ENCODE measurements at places on chromosomes 5 and 9. TPM values are rescaled to one million over a fixed set of nuclear protein-coding genes. Genes with fewer than 3 reads are reported as not detected.
A peak's percentile ranks its signal among the peaks of the same experiment; 100 is the strongest.

The STKLD1 gene
- 2.6 TPM for total RNA-seq

DNA sequence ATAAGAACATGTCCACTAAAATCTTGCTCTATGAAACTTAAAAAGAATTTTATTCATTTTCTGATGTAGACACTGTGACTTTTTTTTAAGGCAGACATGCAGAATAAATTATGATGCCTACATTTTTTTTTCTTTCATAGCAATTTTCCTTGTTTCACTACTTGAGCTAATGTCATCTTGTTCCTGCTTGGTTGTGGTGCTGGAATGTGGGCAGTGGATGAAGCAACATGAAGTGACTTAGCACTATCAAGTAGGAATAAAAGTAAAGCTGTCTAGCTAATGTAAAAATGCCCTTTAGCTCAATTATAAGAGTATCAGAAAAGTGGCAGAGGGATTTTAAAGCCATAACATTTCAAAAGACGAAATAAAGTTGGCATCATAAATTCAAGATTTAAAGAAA is 191.0 kb downstream of the ADAMTS6 start:
- no peak for DNase-seq

The PCDHGB3 gene
- total RNA-seq: 6.2 TPM

The UCK1 gene
- total RNA-seq: 24.8 TPM

DNA sequence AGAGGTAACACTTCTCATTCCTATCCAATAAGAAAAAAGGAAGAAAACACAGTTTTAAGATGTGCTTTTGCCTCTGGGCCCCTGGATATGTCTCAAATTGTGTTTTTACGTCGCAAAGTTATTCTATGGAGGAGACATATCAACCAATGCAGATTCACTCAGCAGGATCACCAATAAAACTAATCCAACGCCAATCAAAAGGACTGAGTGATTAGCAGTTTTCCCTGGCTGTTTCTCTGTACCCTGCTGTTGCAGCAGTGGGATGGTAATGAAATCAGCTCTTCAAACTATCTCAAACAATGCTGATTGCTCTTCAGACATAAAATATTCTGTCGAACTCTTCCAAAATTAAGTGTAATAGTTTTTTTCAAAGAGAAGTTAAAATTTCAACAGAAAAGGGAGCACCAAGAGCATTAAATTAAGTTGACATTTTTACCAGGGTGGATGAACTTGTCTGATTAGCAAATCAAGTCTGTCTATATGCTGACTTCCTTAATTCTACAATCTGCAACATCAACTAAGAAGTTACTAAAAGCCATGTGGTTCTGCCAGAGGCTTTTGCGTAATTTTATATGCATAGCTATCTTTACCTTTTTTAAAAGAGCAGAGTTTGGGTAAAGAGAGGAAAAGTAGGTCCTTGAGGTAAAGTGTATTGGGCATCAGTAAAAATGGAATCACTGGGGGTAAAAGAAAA is 9.7 kb upstream of the HK3 start:
- no peak for DNase-seq

The TAF11L10 gene
- 0.83 TPM for total RNA-seq

DNA sequence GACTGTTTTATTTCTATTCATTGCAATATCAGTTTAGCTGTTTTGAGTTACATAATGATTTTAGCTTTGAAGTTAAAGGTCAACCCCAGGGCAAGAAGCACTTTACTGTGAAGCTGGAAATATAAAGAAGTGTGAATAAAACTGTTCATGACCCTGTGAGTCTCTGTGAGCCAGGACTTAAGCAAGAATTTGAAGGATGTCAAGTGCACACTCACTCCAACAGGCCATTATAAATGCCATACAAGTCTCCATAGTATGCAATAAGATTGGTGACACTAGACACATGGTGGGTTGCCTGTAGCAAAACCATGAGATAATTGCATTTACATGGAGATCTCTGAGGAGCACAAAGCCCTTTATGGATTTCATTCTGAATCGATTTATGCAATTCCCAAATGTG is 318.7 kb upstream of the ITGA1 start:
- DNase-seq: no peak

- DNase-seq: no peak
These were observed 8.2 kb downstream of the SPATA31E1 start for GRCh38 chr9:87890837-87891236.

- peak; percentile 72 for DNase-seq
These were observed at the start of gene CDH6 for GRCh38 chr5:31193591-31194467. TSS of gene CDH6 (plus strand) at chr5:31193686. CDS start at chr5:31267474, 73,788 bp downstream.

The UBQLN1 gene
- 188 TPM for total RNA-seq

DNA sequence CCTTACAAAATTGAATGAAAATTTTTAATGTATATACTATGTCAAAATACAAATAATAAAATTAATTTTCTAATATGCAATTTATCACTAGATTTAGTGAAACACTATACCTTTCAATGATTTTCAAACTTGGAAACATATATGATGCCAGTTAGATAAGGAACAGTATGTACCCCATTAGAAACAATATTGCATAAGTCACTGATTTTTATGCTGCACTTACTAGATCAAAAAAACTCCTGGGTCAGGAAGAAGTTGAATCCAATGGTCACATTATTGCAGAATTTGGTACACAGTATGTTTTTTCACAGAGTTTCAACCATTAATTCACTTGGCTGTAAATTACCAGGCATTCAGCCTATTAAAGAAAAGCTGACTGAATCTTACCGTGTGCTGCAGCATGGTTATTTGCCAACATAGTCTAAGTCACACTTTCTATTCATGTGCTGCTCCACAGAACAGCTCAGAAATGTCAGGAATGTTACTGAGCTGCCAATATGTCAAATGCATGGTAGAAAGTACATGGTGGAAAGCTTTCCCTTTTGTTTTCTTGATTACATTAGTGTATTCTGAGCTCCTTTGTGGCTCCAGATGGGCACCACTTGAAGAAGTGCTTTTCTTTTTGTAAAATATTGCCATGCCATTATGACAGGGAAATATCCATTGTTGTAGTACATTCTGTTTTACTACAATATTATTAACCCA is 9.9 kb upstream of the PRR16 start:
- DNase-seq: no peak

The FBXO38 gene
- total RNA-seq: 132 TPM

DNA sequence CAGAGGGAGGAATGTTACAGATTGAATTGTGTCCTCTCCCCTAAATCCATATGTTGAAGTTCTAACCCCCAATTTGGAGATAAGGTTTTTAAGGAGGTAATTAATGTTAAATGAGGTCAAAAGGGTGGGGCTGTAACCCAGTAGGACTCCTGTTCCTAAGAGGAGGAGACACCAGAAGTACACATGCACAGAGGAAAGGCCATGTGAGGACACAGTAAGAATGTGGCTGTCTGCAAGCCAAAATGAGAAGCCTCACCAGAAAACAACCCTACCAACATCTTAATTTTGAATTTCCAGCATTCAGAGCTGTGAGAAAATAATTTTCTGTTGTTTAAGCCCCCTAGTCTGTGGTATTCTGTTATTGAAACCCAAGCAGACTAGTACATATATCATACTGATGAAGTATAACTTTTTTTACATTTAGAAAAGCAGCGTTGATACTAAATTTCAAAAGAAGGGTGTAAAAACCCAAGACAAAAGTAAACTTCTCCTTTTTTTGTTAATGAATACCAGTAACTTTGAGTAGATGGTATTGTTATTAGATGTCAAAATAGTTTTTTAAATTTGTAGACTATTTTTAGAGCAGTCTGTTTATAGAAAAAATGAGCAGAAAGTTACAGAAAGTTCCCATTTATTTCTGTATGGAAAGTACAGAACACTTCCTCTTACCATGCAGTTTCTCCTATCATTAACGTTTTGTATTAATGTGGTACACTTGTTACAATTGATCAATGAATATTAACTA is 25.1 kb downstream of the RNF180 start:
- no peak for DNase-seq

DNA sequence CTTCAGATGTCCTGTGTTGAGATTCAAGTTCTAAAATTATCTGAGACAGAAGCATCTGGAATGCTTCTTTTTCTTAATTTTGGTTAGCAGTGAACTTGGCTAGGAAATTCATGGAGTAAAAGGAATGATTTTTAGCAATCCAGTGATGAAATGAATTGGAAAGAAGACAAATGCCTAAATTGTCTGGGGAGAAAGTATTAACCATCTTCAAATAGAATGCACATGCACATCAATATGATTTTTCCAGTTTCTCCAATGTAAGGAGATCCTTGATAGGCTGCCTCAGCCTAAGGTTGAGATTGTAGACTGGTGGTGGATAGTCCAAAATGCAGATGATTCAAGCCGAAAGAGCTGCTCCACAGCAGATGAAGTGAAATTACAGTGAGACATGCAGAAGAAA is 106.7 kb downstream of the PCSK5 start:
- DNase-seq: no peak

GRCh38 chr5:32499261-32499660 is 54.7 kb upstream of the ZFR start:
- DNase-seq: no peak

- DNase-seq: no peak
These were observed 167.0 kb upstream of the OTULINL start for GRCh38 chr5:14414656-14415023.

DNA sequence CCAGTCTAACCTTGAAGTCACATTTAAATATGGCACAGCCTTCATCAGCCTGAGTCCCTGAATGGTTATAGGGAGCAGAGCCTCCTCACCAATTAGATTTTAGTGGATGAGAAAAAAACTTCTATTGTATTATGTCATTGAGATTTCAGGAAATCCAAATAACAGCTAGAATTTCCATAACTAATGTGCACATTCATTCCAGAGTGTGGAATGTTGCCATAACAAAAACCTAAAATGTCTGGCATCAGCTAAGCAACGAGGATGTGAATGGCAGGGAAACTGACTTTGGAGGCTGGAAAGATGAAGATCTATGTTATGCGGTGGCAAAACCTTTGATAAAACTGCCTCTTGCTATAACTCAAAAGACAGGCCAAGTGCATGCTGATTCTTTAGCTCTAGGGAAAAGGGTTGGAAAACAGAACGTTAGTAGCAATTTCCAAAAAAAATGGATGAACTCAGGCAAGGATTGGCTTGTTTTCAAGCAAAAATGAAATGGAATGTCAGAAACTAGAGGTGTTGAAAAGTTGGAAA is 91.3 kb upstream of the NFIB start:
- no peak for DNase-seq

The PCDHGA10 gene
- total RNA-seq: 16.6 TPM

DNA sequence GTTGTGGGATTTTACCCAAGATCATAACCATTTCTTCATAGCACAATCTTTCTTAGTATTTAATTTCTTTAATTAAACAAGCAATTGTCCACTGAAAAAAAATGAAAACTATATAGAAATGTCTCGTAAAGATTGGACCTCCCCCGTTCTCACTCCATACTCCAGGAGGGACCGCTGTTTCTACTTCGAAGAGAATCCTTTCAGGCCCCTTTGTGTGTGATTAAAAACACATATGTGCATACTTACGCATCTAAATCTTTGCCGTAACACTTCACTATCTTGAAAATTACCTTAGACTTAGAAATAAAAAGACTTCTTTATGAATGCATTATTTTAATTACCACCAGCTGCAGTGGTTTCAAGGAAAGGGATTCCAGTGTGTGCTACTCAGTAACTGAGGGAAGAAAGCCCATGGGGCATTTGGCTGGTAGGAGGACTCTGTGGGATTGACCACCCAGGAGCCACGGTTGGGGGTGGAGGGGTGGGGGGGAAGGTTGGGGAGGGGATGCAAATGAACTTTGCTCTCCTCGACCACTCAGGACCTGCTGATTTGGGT is 209.1 kb downstream of the FAM114A2 start:
- no peak for DNase-seq

The FOXD4L5 gene
- total RNA-seq: not detected

- no peak for DNase-seq
These were observed 55.2 kb downstream of the EXD3 start for GRCh38 chr9:137367506-137368430.

- no peak for DNase-seq
These were observed 86.3 kb downstream of the ZNF618 start for GRCh38 chr9:113962396-113962795.

- DNase-seq: peak; percentile 39
These were observed 571 bp upstream of the MARCHF11 start for GRCh38 chr5:16179936-16180788.

- DNase-seq: no peak
These were observed 118.0 kb downstream of the EGFLAM start for GRCh38 chr5:38376404-38376803.

GRCh38 chr9:26770821-26771220 is 121.8 kb downstream of the CAAP1 start:
- DNase-seq: no peak

The WDR31 gene
- total RNA-seq: 1.3 TPM

- DNase-seq: no peak
These were observed 18.4 kb upstream of the ISCA1 start for GRCh38 chr9:86300701-86301100.

Data from glutamatergic neuron (in vitro differentiated cells).